Gastroesophageal sphincter (tissue), 4 donors: ENCODE measurements at places on chromosomes 7 and 10.

- no peak for ATAC-seq
Observed at GRCh38 chr7:93690021-93690420, 115.5 kb upstream of the CALCR start.

- ATAC-seq: no peak
Observed at GRCh38 chr7:50362712-50363282, 58.3 kb downstream of the IKZF1 start.

- ATAC-seq: no peak
Observed at GRCh38 chr10:1454951-1455350, 282.4 kb downstream of the ADARB2 start.

DNA sequence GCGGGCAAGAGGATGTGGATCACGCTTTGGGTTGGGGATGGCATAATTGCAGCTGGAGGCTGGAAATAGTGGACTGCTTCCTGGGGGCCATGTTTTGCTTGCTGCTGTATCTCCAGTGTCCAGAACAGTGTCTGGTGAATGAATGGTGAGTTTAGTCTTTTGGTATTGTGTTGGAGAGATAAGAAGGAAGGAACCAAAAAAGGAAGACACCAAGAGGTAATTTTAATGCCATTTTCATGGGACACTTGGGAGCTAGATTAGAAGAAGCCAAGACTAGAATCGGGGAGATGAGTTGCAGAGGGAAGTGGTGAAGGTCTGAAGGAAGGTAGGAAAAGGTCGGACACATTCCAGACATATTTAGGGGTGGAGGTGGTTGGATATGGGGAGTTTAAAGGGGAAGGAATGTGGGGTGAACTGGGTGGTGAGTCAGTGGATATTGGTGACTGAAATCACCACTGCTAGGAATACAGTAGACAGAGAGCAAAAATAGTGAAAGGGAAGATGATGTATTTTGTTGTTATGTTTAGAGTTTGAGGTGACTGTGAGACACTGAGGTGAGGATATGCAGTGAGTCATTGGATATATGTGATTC is 76.7 kb downstream of the CCNY start:
- ATAC-seq: no peak

DNA sequence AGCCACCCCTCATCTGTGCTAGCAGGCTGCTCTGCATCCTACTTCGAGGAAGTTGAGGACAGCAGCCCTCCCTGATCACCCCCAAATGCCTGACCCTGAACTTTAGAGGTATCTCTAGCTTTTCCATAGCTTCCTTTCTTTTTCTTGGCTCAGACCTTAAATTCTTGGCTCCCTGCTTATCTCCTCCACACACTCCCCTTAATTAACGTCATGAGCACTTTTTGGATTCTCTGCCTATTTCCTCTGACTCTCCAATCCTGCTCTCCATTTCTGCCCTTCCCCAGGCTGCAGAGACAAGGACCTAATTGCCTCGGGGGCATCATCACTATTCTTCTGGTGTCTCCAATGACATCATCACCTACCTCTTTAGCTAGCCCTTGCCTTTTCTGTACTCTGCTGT is 40.8 kb upstream of the SEC61G start:
- no peak for ATAC-seq

DNA sequence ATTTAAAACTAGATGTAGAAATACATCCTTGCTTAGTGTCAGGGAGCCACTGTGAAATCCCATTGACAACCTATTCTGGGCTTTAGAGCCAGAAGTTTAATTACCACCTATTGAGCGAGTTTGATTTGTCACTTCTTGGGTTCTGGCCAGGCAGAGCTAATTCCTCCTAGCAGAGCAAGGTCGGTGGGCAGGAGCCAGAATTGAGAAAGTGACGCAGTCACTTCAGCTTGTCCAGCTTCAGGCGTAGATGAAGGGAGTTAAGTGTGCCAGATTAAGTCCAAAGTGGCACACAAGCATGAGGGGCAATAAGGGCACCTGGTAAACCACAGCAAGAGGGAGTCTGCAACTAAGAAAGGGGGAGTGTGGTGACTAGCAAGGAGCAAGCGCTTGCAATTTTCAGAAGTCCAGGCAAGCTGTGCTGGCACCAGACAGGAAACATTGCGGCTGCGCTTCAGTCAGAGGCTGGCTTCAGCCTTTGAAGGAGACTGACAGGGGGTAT is 119.4 kb downstream of the ST7 start:
- ATAC-seq: peak; percentile 48

GRCh38 chr10:97454330-97455036 is 8.5 kb downstream of the ZDHHC16 start:
- no peak for ATAC-seq

DNA sequence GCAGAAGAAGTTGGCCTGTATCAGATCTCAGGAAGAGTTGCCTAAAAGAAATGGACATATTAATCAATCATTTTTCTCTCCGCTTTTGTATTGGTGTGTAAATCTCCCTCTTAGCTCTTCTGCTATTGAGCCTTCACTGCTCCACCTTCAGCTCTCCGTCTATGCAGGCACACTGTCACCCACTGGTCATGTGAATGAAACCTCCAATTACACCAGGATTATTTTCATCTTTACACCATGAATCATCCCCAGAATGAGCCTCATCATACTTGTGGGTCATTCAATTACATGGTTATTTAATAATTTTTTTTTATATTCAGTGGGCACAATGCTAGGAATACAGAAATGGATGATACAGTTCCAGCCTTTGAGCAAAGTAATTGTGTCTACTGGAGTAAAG is 92.6 kb downstream of the LRRC4 start:
- ATAC-seq: no peak

DNA sequence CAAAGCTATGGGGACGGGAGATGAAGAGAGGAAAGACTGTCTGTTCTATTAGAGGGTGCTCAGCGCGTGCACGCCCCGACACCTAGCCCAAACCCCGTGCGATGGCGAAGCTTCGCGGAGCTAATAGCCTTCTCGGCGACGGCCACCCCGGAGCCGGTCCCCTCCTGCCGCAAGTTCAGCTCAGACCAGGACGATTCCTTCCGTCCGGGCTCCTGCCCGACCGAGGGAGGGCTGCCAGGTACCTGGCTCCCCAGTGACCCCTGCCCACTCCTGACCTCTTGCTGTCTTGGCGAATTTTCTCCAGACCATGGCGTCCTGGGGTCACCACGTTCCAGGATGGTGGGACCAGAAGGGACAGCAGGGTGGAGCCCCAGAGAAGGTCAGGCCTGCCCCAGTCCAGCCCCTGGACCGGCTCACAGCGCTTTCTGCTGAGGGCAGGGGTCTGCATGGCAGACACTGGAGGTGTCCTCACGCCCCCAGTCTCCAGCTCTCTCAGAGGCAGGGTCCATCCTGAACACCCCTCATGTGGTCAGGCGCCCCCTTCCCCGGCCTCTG is 36.7 kb downstream of the UNCX start:
- ATAC-seq: no peak

- ATAC-seq: no peak
Observed at GRCh38 chr7:106744563-106745091, 83.7 kb upstream of the CCDC71L start.

GRCh38 chr7:114419441-114420272 is 5.0 kb downstream of the FOXP2 start:
- peak; percentile 16 for ATAC-seq

GRCh38 chr10:93473804-93474472 is 8.2 kb downstream of the MYOF start:
- no peak for ATAC-seq

DNA sequence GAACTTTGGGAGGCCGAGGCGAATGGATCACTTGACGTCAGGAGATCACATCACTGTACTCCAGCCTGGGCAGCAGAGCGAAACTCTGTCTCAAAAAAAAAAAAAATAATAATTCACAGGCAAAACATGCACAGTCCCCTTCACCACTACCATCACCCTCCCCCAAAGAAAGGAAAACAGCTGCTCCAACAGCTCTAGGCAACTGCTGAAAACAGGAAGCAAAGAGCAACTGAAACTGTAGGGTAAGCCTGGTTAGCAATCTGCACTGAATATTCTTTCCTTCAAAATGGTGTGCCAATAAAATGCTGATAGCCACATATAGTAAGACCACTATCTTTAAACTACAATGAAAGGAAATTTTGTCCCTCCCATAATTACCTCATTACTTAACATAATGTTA is 11.8 kb downstream of the NT5C2 start:
- ATAC-seq: no peak

GRCh38 chr7:35286986-35287385 is 33.1 kb upstream of the TBX20 start:
- no peak for ATAC-seq

DNA sequence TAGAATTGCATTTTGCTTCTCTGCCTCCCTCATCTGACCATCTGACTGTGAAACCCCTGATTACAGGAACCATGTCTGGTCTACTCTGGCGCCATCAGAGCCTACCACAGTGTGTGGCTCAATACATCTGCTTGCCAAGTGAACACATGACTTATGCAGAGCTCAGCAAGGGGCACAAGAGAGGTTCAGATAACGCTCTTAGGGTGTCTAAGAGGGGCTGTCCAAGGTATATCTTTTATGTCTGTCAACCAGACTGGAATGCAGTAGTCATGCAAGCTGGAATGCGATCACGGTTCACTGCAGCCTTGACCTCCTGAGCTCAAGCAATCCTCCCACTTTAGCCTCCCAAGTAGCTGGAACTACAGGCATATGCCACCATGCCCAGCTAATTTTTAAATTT is 10.3 kb upstream of the RRP12 start:
- ATAC-seq: no peak

GRCh38 chr10:130193493-130194193 is 57.5 kb downstream of the GLRX3 start:
- ATAC-seq: no peak

DNA sequence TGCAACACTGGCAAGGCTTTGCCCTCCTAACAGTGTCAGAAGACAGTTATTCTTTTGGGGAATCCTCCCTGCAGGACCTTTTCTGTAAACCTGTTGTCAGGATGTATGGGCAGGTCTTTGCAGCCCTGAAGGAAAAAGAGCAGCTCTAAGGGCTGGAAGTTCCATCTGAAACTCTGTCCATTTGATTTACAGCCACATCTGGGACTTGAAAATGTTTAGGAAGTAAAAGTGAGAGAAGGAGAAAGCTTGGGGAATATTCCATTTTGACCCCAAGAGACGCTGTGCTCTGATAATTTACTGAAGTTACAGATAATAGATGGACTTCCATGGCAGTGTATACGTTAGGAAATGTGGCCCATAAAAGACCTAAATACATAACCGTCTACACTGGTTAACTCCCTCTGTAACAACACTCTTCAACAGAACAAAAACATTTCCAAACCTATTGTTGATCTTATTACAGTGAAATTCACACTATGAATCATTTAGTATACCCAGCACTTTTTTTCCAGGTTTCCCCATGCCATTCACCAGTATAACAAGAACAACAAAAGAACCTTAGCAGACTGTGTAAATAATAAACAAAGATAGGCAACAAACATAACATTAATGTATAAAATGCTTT is 89.1 kb downstream of the KIAA1549 start:
- no peak for ATAC-seq

DNA sequence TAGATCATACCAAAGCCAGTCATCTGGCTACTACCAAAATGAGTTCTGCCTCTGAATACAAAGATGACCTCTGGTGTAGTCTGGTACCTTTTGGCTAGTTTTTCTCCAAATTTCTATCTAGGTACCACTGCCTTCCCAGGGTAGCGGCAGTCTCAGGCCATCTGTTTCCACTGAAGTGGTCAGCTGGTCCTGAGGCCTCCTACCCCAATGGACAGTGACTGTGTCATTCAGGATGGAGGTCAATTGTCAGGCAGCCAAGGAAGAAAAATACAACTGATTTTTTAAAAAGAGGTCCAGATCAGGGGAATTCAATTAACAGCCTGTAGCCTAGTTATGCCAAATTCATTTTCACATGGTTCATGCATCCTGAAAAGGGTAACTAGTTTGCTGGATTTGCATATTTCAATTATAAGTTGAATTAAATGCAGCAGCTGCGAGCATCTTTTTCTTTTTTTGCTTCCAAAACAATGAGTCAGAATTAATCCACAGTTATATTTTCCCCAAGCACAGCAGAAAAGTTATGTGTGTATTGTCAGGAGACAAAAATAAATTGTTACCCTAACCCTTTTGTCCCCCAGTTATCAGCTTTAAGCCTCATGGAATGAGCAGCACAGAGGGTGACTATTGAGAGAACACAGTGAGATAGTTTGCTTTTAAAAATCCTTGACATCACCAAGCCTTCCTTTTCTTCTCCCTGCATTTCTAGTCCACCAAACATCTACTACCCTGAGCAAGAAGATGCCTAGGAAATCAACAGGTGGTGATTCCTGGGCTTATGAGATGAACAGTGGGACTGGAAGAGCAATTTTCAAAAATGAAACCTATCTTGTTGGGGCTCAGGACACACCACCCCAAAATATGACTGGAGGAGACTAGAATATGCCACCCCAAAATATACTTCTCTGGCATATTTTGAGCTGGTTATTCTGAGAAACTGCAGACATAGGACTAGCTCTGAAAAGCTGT is 27.7 kb downstream of the BCCIP start:
- no peak for ATAC-seq

- no peak for ATAC-seq
Observed at GRCh38 chr7:88377434-88377833, 70.7 kb upstream of the STEAP4 start.

DNA sequence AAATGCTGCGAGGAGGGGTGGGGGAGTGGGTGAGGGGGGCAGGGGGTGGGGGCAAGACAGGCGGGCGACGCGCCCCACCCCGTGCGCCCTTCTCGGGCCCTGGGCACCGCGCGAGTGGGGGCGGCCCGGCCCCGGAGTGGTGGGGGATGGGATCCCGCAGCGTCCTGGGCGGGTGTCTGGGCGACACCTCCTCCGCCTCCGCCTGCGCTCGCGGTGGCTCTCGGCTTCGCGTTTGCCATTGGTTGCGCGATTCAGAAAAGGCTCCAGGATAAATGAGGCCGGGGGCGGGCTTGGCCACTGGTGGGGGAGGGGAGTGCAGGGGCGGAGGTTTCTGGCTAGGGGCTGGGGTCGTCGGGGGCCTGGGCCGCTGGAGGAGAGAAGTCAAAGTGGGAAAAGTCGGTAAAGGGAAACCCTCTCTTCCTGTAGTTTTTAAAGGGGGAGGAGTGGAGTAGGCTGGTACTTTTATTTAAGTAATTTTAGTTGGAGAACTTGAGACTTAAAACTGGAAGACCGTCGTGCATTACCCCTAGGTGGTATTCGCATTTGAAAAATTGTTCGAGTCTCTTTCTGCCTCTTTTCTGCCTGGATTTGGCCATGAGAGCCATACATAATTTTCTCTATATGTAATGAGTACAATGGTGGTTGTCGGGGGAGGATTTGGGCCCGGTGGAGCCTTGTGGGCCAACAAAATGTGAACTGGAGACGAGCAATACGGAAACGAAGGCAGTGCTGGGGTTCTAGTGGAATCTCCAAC is 992 bp upstream of the IGF2BP3 start:
- ATAC-seq: no peak

DNA sequence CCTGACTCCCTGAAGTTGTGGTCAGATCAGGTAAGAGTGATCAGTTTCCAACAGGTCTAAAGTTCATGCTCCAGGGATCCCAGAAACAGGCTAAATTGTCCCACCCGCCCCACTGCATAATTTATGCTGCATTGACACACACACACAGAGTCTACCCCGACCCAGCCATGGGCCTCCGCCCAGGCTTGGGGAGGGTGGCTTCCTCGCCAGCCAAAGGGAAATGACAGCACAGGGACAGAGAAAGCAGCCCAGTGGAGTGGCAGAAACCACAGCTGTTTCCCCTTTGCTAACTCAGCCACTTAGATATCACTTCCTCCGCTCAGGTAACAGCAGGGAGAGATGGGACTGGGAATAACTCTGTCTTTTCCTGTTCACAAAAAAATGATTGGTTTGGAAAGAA is 9.4 kb downstream of the SH3PXD2A start:
- no peak for ATAC-seq
